ENCODE measurements at places on chromosomes 7 and 10.

- no peak for DNase-seq
These were observed 104.0 kb downstream of the JAZF1 start for GRCh38 chr7:28076423-28077200.

GRCh38 chr10:47370015-47370767 lies 13.9 kb downstream of the ZNF488 start:
- no peak for DNase-seq

GRCh38 chr10:1546431-1547110 lies 190.8 kb downstream of the ADARB2 start:
- DNase-seq: no peak

- no peak for DNase-seq
These were observed 2.7 kb upstream of the HERPUD2 start for GRCh38 chr7:35697414-35698175.

DNA sequence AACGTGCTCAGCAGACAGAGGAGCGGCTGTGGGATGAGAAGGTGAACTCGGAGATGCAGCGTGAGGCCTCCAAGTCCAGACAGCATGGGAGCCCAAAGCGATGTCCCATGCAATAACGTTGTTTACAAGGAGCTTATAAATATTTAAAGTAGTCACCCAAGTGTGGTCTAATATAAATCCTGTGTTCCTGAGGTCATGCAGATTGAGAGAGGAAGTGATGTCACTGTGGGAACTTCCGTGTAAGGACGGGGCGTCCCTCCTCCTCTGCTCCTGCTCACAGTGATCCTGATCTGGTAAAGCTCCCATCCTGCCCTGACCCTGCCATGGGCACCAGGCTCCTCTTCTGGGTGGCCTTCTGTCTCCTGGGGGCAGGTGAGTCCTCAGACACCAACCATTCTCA lies 94.7 kb upstream of the PRSS58 start:
- DNase-seq: no peak

GRCh38 chr10:28769091-28769604 lies 91.8 kb downstream of the BAMBI start:
- no peak for DNase-seq

- no peak for DNase-seq
These were observed 89.2 kb upstream of the FGL2 start for GRCh38 chr7:77288676-77289320.

DNA sequence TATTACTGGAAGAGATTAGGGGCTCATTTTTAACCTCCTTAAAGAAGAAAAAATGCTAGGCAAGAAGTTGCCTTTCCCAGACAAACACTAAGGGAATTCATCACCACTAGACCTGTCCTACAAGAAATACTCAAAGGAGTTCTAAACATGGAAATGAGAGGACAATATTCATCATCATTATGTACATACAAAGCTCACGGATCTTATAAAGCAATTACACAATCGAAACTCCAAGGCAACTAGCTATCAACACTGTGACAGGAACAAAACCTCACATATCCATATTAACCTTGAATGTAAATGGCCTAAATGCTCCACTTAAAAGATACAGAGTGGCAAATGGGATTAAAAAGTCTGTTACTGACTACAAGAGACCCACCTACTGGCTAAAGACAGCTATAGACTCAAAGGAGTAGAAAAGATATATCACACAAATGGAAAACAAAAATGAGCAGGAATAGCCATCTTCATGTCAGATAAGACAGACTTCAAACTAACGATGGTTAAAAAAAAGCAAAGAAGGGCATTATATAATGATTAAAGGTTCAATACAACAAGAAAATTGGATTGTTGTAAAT lies 246.6 kb downstream of the ADRA2A start:
- no peak for DNase-seq

DNA sequence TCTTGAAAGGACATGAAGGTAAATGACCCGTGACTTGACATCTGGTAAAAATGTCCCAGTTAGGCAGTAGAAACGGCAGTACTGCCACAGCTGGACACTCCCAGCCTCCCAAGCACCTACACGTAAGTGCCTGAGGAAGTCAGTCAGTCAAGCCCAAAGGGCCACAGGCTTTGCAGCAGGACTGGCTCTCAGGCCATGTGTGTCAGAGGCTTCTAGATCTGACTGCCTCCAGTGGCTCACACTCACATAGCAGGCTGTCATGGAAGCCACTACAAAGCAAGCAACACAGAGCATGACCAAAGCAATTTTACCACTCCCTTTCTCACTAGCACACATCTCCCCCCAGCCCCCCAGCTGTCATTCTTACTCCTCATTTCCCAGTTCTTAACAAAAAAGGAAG lies 17.8 kb upstream of the CCNJ start:
- DNase-seq: no peak

DNA sequence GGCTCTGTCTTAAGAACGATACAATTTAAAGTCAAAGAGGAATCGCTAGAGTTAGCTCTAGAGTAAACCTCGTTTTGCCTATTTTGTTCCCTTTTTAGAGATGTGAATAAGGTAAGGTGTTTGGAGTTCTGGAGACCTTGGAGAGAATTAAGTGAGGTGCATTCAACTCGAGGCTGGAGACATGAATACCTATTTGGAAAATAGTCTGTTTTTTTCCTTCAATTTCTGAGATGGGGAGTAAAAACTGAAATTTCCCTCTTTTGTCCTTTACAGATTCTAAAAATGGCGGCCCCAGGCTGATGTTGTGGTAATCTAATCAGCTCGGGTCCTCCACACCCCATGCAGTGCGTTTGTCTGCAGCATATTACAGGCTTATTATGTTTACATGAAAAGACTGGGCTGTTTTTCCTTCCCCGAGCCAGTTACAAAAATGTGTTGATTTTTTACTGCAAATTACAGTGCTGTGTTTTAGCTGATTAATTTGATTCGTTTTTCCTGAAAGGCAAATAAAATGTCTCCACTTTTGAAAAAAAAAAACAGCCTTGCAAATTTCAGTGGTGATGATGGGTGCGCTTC lies 1.5 kb downstream of the KMT2E start:
- DNase-seq: no peak

- no peak for DNase-seq
These were observed 94.7 kb downstream of the DYNC2I1 start for GRCh38 chr7:158950914-158951635.

DNA sequence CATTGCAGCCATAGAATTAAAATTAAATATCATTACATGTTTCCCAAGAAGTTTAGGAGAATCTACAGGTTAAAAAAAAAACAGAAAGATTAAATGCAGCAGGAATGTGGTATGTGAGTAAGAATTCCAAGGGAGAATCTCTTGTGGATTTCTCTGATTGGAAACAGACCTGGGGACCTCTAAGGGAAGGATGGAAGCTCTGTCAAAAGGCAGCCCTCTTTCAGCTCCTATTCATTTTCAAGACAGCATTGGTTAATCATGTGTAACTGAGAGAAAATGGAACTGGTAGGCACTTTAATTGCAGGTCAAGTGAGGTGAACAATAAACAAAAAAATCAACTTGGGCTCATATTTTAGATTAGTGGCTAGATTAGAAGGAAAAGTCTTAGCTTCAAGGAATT lies 81.4 kb upstream of the MTPN start:
- no peak for DNase-seq

DNA sequence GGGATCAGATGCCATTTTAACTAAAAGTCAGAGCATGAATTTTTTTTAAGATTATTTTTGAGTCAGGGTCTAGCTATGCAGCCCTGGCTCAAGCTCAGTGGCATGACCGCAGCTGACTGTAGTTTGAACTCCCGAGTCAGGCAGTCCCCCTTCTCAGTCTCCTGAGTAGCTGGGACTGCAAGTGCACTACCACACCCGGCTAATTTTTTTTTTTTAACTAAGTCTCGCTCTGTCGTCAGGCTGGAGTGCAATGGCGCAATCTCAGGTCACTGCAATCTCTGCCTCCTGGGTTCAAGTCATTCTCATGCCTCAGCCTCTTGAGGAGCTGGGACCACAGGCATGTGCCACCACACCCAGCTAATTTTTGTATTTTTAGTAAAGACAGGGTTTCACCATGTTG lies 7.8 kb downstream of the TAS2R41 start:
- no peak for DNase-seq

GRCh38 chr10:73872190-73872710 lies 2.1 kb downstream of the CAMK2G start:
- DNase-seq: no peak

DNA sequence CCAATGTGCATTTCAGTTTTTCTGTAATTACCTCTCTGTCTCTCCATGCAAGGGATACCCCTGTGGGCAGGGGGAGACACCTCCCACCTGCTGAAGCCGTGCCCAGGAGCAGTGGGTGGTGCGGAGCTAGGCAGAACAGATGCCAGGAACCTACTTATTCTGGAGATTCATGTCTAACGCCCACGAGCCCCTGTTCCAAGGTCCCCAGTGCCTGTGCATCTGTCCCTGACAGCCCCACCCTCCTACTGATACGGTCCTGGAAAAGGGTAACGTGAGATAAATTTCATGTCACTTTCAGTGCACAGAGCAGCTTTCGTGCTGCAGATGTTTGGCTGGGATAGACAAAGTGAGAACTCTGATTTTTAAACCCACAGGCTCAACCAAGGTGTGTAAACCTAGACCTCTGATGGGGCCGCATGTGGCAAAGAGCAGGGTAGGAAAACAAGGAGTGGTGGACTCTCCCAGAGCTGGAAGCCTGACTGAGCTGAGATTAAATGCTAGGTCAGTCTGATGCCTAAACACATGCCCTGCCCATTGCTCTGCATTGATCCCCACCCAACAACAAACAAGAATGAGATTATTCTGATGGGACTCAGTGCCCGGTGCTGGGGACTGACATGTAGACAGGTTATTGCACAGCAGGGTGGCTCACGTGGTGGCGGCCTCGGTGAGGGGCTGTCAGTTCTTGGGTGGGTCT lies 123.6 kb upstream of the GDF10 start:
- DNase-seq: no peak

- peak; percentile 35 for DNase-seq
These were observed 878 bp downstream of the SEC61A2 start for GRCh38 chr10:12130237-12130872.

- DNase-seq: no peak
These were observed 9.3 kb upstream of the TNS3 start for GRCh38 chr7:47591089-47591654.

- DNase-seq: no peak
These were observed 49.7 kb downstream of the COL17A1 start for GRCh38 chr10:104036069-104036384.

GRCh38 chr10:14302035-14302434 lies 28.7 kb downstream of the FRMD4A start:
- DNase-seq: no peak

DNA sequence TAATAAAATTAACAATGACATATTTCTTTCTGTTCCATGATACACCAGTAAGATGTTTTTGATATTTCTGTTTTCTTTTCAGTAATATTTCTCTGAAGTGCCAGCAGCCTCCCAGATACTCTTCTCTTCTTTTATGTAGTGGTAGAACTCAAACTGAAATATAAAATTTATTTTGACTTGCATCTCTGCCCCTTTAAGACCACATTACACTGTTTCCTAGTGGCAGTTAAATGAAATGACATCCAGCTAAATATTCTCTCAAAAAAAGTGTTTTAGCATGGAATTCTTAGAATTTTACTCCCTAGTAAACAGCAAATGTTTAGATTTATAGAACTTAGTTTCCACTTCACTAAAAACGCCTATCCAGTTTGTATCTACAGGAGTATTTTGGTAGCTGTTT lies 237.2 kb upstream of the MTPN start:
- no peak for DNase-seq

DNA sequence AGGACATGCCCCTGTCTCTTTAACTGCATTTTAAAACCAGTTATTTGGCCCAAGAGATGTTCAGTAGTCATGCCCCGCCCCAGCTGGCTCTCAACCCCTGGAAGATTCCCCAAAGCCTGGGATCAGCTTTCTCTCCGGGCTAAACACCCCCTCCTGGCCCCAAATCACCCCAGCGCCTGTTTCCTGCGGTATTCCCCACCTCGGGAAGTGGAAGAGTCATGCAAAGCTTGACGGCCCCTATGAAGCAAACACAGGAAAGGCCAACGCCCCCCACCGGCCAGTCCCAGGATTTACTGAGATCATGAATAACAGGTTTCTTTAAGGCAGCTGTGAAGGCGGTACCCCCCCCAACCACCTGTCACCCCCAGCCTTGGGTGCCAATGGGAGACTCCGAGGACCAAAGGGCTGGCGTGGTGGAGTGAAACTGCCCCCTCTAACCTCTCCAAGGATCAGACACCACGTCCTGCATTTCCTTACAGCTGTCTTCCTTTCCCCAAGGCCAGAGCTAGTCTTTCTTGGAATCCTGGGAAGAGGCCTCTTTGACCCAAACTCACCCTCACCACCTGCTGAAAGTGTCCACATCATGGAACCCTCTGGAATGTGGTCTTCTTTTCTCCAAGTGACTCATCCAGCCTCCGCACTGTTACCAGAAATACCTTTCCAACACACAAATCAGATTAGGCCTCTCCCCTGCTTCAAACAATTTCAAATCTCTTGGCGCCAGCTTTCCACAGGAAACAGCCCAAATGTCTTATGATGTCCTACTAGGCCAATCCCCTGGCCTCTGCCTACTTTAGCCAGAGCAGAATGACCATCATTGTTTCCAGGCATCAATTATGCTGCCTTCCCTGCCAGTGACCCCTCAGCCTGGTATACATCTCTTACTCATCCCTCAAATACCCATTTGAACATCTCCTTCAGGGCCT lies 301.5 kb downstream of the ZEB1 start:
- no peak for DNase-seq

DNA sequence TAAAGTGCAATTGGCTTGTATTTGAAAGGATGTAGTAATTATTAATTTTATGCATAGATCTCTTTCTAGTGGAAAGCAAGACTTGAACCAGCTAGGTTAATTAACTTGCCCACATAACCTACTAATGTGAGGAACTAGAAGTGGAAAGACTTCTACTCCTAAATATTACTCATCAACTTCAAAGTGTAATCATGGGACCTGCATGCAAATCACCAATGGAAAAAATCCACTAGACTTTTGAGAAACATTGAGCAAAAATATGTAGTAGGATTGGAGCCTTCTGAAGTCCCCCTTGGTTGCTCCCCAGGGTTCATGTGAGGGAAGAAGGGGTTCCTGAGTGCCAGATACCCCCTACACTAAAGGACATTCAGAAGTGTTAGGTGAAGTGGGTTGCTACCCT lies 240.2 kb downstream of the PTEN start:
- DNase-seq: no peak

GRCh38 chr7:41881331-41882130 lies 178.6 kb upstream of the INHBA start:
- DNase-seq: peak; percentile 52

DNA sequence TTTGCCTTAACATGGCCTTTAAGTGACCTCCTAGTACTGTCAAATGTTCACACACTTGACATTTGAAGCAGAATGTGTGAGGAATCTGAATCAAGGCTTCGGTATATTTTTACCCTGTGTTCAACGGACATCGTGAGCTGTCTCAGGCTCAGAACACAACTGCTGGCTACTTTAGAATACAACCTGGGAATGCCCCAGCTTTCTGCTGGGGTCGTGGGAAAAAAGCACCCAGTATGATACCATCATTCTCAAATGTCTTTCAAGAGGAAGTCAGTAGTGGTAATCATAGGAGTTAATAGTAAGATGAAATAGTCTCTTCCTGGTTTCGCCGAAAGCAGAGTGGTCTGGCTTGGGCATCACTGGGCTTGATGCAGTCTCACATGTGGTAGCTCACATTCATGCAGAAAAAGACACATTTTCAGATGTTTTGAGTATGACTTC lies 67.2 kb downstream of the CREB5 start:
- DNase-seq: no peak
